ENCODE measurements at places on chromosomes 3 and 15.

- no peak for ATAC-seq
- no peak overlapping the region for H3K4me3 ChIP-seq
- no peaks in the 10 kb centered on the region for H3K27me3 ChIP-seq
- H3K27ac ChIP-seq, result no peak overlapping the region
- H3K36me3 ChIP-seq, result no peaks in the 10 kb centered on the region
Measured at GRCh38 chr3:196140224-196140623, 58.3 kb upstream of the TFRC start.

GRCh38 chr3:27507515-27508266 lies 23.5 kb upstream of the SLC4A7 start:
- H3K36me3 ChIP-seq, result no peaks in the 10 kb centered on the region
- no peak for ATAC-seq
- no peak overlapping the region for H3K27ac ChIP-seq
- no peaks in the 10 kb centered on the region for H3K27me3 ChIP-seq
- no peak overlapping the region for H3K4me3 ChIP-seq

DNA sequence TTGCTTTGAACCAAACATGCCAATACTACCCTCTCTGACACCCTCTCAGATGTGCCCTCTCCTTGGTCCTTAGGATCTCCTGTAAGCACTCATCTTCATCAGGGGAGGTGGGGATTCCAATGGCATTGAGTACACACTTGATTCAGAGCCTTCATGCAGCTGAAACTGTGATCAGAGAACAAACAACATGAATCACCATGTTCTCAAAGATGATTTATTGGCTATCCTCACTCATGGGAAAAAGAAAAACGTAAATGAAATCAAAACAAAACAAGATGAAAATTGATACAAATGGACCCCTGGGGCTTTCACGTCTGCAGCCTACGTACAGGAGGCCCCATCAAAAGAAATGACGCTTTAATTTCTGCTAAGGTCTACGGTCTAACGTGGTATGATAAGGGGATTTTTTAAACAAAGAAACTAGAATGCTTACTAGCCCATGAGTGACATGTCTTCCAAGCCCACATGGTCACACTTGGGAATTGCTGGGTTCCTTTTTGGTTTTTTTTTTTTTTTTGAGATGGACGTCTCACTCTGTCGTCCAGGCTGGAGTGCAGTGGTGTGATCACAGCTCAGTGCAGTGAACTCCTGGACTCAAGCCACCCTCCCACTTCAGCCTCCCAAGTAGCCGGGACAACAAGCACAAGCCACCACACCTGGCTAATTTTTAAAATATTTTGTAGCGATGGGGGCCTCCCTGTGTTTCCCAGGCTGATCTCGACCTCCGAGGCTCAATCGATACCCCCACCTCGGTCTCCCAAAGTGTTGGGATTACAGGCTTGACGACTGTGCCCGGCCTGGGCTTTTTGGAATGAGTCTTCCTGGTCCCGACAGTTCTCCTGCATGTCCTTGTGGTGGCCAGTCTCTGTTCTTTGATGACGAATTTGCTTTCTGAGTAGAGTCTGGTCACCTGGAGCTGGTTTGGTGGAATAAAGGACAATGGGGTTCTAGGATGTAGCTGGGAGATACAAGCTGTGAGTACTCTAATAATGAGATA lies 202.6 kb downstream of the XXYLT1 start:
- H3K27me3 ChIP-seq, result no peaks in the 10 kb centered on the region
- H3K36me3 ChIP-seq, result peaks cover 21% of the 10 kb centered on the region
- no peak for ATAC-seq
- H3K27ac ChIP-seq, result no peak overlapping the region
- no peak overlapping the region for H3K4me3 ChIP-seq
- no peaks in the 10 kb centered on the region for H3K4me1 ChIP-seq

DNA sequence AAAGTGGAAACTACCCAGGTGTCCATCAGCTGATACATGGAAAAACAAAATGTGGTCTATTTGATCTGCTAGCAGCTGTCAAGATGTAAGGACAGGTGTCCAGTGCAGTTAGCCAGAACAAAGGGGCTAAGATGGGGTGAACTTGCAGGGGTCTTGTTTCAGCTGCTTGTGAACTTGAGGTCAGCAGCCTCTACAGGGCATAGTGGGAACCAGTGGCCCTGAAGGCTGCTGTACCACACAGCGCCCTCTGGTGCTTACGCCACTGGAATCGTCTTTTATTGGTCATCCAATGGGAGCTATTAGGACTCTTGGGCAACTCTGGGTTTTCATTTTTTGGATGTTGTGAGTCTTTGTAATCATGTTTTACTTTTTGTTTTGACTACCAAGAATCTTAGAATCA lies 62.2 kb upstream of the CTSH start:
- H3K27me3 ChIP-seq, result no peaks in the 10 kb centered on the region
- ATAC-seq, result peak; percentile 57
- no peak overlapping the region for H3K4me3 ChIP-seq
- H3K27ac ChIP-seq, result no peak overlapping the region
- H3K36me3 ChIP-seq, result no peaks in the 10 kb centered on the region
- H3K4me1 ChIP-seq, result peaks cover 9% of the 10 kb centered on the region

DNA sequence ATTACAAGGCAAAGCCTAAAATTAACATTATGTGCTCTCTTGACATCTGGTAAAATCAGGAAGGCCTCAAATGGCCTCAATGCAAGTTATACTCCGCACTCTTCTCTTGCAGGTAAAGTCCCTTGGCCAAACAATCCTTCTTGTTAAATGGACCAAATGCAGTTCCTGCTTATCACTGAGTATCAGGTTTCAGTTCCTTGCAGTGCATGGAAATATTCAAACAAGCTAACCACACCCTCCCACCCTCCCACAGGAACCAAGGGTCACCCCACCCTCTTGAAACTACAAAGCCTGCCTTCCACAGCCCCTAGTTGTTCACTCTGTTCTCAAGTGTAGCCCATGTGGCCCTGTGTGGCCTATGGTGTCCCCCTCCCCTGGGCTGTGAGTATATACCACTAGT lies 171.9 kb upstream of the CADPS start:
- ATAC-seq, result no peak
- H3K27me3 ChIP-seq, result no peaks in the 10 kb centered on the region
- H3K4me3 ChIP-seq, result no peak overlapping the region
- H3K4me1 ChIP-seq, result no peaks in the 10 kb centered on the region

GRCh38 chr15:85630311-85630710 lies 164.4 kb downstream of the KLHL25 start:
- H3K36me3 ChIP-seq, result peaks cover 61% of the 10 kb centered on the region
- no peak for ATAC-seq
- H3K27ac ChIP-seq, result no peak overlapping the region
- H3K4me3 ChIP-seq, result no peak overlapping the region

- ATAC-seq, result no peak
- no peak overlapping the region for H3K27ac ChIP-seq
- no peak overlapping the region for H3K4me3 ChIP-seq
- peaks cover 91% of the 10 kb centered on the region for H3K36me3 ChIP-seq
- no peaks in the 10 kb centered on the region for H3K27me3 ChIP-seq
- peaks cover 14% of the 10 kb centered on the region for H3K4me1 ChIP-seq
Measured at GRCh38 chr3:10315101-10315500, 5.8 kb downstream of the SEC13 start.

GRCh38 chr3:71090207-71090606 lies 493.3 kb downstream of the FOXP1 start:
- no peak for ATAC-seq
- H3K27me3 ChIP-seq, result no peaks in the 10 kb centered on the region
- peak overlapping the region; percentile 54 for H3K27ac ChIP-seq
- peaks cover 52% of the 10 kb centered on the region for H3K4me1 ChIP-seq
- H3K36me3 ChIP-seq, result peaks cover 61% of the 10 kb centered on the region

DNA sequence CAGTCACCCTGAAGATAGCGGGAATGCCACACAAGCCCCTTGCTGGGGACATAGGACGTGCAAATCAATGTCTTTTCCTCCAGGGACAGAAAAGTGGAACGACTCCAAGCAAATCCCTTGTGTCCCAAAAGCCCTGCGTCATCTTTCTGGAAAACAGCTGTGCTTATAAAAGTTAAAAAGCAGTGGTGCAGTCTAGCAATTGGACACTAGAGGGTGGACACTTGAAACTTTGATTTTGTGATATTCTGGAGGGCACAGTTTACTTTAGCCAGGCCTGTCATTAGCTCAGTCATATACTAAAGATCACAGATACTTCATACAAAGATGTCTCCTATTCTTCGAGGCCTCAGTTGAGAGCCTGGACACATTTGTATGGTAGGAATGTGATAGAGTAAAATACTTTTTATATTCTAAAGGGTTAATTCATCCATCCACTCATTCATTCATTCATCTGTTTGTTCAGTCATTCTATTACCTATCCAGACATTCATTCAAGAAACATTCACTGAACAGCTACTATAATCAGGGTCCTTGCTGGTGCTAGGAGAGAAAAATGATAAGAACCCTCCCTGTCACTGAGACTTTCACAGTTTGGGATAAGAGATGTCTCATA lies 63.8 kb upstream of the ANKRD34C start:
- no peak overlapping the region for H3K27ac ChIP-seq
- H3K4me3 ChIP-seq, result no peak overlapping the region
- no peak for ATAC-seq
- peaks cover 52% of the 10 kb centered on the region for H3K27me3 ChIP-seq

GRCh38 chr15:101305820-101306255 lies 10.8 kb upstream of the SNRPA1 start:
- H3K36me3 ChIP-seq, result no peaks in the 10 kb centered on the region
- no peak overlapping the region for H3K27ac ChIP-seq
- H3K4me1 ChIP-seq, result no peaks in the 10 kb centered on the region
- H3K27me3 ChIP-seq, result no peaks in the 10 kb centered on the region
- H3K4me3 ChIP-seq, result no peak overlapping the region

GRCh38 chr15:74196175-74196574 lies 6.4 kb downstream of the STRA6 start:
- H3K27ac ChIP-seq, result no peak overlapping the region
- no peaks in the 10 kb centered on the region for H3K4me1 ChIP-seq
- H3K36me3 ChIP-seq, result no peaks in the 10 kb centered on the region
- ATAC-seq, result no peak
- no peak overlapping the region for H3K4me3 ChIP-seq

DNA sequence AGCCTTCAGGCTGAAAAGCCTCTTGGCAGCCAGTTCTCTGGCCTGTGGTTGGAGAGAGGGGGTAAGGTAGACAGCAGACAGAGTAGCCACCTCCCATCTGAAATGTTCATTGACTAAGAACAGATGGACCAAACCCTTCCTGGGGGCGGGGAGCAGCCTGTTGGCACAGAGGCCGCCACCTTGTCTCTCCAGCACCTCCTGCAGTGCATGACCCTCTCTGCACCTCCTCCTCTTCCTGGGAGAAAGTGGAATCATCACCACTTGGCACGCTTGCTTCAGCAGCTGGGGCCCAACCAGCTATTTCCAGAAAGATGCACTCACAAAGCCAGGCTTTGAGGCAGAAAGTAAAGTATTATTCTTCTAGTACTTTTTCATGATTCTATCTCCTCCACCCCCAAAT lies 313.4 kb upstream of the CHRM5 start:
- H3K36me3 ChIP-seq, result no peaks in the 10 kb centered on the region
- H3K4me3 ChIP-seq, result no peak overlapping the region
- no peak for ATAC-seq

GRCh38 chr3:68306571-68306970 lies 625.8 kb downstream of the TAFA4 start:
- no peaks in the 10 kb centered on the region for H3K36me3 ChIP-seq
- no peak overlapping the region for H3K4me3 ChIP-seq
- no peaks in the 10 kb centered on the region for H3K27me3 ChIP-seq
- no peaks in the 10 kb centered on the region for H3K4me1 ChIP-seq

DNA sequence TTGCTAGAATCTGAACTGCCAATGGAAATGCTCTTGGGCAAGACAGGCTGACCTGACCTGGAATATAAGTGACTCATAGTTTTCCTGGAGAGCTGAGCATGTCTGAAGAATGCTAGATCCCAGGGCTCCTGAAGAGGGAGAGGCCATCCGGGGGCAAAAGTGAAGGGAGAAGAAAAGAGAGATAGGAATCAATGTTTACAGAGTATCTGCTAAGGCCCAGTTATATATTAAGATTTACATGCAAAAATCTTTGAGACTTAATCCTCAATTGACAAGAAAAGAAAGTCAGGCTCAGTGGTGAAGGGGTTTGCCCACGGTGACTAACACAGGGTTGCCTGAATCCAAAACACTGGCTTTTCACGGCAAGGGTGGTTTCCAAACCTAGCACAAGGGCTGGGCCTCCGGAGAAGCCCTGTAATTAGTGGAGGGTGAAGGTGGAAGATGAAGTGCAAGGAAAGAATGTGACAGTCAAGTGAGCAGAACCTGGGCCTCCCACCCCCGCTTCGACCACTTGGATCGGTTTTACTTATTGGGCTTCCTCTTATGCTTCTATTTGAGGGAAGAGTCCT lies 91.7 kb upstream of the FGF12 start:
- H3K27ac ChIP-seq, result peak overlapping the region; percentile 70
- peaks cover 32% of the 10 kb centered on the region for H3K4me1 ChIP-seq
- H3K27me3 ChIP-seq, result no peaks in the 10 kb centered on the region

Data from activated T-helper 17 cell treated with anti-CD3 and anti-CD28 coated beads, Interleukin-2, amount 50 U/mL, for 72 hours (primary cell).